Astrocyte of the spinal cord (primary cell): ENCODE measurements at places on chromosomes 6 and 20.
A peak's percentile ranks its signal among the peaks of the same experiment; 100 is the strongest.

GRCh38 chr20:50310673-50311051 lies 120.0 kb downstream of the CEBPB start:
- no peak for DNase-seq

DNA sequence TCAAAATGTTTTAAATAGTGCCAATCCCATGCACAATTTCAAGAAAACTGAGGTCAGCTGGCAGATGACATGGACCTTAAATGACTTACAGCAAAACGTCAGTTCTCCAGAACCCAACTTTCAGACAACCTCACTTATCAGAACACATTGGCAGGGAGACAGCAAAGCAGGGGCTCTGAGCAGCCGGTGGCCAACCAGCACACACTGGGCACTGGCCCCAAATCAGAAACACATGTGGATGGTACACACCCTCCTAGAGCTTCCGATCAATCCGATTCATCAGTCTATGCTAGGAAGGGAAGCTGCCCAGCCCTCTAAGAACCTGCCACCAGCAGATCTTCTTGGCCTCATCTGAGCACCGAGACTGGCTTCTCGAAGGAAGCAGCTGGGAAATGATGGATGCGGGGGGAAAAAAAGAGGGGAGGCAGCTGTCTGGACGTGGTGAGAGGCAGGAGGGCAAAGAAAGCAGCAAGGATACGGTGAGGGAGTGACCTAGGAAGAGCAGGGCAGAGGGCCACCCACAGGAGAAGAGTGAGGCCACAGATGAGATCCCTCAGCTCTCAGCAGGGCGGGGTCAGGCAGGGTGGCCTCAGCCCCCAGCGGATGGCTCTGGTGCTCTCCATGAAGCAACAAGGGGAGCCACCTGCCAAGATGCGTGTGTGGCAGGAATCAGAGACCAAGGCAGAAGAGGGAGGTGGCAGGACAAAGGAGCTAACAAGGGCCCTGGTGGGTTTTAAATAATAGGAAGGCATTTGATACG lies 32.9 kb downstream of the TAF4 start:
- no peak for DNase-seq

GRCh38 chr20:45828589-45828988 lies 1.5 kb upstream of the TNNC2 start:
- DNase-seq: no peak

DNA sequence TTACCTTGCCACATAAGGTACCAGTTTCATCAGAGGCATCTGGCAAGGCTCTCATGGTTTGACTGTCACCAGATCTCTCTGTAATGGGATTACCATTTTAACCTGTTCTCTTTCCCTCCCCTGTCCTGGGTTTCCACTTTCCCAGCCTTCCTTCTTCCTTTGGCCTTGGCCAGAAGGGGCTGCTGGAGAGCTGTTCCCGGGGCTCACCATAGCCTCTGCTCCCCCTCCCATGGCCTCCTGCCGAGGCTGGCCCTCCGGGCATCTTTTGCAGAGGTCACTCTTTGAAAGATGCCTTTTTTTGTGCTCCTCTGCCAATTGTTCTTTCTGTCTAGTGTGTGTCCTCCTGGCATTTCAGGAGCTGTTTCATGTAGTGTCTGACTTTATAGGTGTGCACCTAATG lies 100.7 kb upstream of the SCP2D1 start:
- DNase-seq: no peak

GRCh38 chr6:130906736-130907381 lies 79.7 kb downstream of the SMLR1 start:
- peak; percentile 73 for DNase-seq

DNA sequence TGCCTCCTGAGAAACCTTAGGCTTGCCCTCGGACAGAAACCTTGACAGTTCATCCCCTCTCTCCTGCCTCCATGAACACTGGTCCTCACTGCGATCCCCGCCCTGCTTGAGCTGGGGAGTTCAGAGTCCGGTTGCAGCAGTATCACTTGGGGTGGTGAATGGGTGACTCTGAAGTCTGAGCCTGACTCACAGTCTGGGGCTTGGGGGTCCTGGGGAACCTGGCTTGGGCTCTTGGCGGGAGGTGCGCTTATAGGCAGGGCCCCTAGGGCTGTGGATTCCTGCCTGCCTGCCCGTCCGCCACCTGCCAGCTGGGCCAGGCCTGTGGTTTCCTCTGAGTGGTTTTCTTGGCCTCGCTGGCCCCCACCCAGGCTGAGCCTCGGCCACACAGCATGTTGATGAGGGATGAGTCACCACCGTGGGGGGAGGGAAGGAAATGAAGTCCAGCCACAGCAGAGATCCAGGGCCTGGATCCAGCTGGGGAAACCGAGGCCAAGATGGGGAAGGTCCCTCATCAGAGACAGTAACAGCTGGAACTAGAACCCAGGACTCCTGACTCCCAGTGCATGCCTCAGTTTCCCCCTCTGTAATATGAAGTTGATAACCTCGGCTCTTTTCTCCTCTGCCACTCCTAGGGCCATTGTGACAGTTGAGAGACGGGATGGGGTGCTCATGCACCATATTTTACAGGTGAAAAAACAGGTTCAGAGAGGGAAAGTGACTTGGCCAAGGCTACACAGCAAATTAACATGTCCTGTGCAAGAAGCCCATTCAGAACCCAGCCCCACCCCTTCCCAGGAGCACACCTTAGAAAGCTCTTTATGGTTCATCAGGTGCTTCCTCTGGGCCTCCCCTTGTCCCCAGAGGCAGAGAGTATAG lies 9.2 kb downstream of the FOXS1 start:
- DNase-seq: peak; percentile 96

DNA sequence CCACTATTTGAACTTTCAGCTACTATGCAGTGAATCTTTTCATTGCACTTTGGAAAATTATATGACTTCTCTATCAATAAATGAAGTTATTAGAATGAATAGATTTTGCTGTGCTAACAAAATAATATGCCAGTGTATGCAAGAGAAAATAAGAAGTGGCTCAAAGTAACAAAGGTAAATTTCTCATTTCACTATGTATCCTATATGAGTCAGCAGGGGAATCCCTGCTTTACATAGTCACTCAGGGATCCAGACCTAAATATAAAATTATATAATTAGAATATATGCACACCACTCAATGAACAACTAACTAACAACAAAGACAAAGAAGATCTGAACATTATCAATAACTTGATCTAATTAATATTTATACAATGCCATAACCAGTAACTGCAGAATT lies 390.8 kb upstream of the IRAK1BP1 start:
- DNase-seq: no peak

DNA sequence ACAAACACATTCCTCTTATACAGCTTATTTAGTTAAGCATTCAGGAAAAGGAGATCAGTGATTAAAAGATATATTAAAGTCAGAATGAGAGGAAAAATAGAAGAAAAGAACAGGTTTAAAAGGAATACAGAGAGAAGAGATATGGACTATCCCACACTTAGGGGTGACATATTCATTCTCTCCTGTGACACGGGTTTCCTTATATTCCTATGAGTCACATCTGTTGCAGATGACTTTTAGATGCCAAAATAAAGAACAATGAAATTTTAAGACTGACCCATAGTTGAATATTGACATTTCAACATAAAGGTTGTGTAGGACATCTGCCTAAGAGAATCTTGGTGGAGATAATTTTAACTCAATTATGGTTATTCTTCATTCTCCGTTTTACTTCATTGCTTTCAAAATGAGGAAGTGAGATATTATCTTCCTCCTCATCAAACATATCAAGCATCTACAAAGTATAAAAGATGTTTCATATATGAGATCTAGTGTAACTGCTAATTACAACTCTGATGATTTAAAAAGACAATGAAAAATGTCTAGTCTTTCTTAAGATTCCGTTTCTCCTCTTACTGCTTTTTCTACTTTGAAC lies 1336.7 kb upstream of the CITED2 start:
- no peak for DNase-seq

DNA sequence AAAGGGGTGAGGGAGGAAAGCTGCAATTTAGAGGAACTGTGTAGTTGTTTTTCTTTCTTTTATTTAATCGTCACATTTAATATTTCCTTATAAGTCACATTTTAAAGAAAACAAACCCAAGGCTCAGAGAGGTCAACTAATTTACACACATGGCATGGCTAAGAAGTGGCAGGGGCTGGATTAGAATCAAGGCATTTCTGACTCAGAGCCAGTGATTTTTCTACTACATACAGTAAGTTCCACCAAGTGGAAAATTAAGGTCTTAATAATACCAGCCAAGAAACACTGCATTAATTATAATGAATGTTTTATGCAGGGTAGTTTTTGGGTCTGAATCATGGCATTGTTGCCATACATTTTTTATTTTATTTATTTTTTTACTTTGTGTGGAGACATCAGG lies 607.7 kb upstream of the CITED2 start:
- DNase-seq: no peak

DNA sequence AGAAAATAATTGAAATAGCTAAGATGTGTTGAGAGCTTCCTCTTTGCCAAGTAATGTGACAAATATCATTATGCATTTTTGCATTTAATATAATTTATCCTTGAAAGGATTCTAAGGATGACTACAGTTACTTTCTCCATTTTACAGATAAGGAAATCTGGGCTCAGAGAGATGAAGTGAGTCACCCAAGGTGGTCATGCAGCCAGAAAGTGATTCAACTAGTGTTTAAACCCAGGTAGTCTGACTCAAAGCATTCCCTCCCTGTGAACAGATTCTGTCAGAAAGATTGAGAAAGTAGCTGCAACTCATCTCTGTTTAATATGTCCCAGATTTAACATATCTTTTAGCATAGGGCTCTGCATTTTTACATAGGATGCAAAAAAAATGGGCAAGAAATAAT lies 28.1 kb downstream of the NRSN1 start:
- DNase-seq: peak; percentile 0

GRCh38 chr20:19141998-19142397 lies 70.4 kb upstream of the SLC24A3 start:
- no peak for DNase-seq

GRCh38 chr6:31180500-31180899 lies 10.0 kb upstream of the POU5F1 start:
- peak; percentile 71 for DNase-seq

GRCh38 chr6:43054206-43054943 lies 724 bp upstream of the CUL7 start:
- DNase-seq: peak; percentile 12

- DNase-seq: peak; percentile 56
These were observed 19.3 kb downstream of the JARID2 start for GRCh38 chr6:15264902-15265761.

DNA sequence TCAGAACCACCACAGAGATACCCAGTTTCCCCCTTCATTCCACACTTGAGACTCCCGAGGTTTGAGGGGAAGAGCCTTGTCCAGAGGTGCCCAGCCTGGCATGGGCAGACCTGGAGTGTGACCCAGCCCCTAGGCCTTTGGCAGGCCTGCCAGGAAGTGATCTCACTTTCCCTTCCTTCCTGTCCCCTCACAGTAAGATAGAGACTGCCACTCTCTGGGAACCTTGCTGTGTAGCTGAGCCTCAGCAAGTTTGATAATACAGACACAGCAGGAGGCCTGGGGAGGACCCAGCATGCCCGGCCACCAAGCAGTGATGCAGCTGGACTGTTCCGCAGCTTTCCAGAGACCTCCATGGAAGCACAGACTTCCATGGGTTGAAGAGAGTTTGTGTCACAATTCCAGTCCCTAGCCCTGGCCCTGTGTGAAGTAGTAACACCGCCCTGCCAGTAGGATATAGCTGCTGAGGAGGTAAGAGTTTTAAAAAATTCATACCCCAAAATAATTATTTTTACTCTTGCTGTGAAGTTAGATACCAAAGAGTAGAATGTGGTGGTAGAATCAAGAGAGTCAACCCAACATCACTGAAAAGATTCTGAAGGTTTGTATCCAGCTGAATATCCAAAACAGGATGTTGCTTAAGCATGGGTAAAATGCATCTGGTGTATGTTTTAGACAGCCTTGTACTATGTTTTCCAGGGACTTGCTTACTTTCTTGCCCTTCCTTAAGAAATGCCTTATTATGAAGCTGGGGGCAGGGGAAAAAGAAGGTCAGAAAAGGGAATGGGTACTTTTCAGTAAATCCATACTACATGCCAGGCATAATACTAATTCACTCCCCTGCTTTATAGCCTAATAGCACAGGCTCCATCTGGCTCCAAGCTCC lies 16.3 kb downstream of the PKIG start:
- DNase-seq: no peak

DNA sequence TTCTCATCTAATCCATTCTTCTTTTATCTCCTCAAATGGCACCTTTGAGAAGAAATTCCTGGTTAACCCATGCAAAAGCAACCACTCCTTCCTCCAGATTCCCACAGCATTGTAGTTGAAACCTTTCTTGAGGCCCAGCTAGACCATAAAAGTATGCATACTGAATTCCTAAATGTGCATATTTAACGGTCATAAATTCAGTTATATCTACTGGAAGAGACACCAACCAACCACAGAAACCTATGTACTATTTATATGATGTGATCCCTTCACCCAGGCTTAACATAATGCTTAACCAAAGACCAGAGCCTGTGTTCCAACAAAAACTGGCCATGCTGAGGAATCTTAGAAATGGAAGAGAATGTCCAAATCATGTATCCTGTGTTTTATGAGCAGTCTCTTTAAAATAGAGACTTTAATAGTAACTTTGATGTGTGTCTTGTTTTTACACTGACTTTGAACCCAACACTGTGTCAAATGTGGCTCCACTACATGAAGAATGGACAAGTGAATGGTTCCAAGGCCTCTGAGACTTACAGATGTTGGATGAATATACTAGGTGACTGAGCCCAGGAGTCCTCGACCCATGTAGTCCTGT lies 11.4 kb upstream of the TAF8 start:
- DNase-seq: peak; percentile 87

GRCh38 chr6:12344961-12345693 lies 55.0 kb downstream of the EDN1 start:
- DNase-seq: no peak

GRCh38 chr6:123211777-123212545 lies 215.9 kb downstream of the CLVS2 start:
- no peak for DNase-seq

- no peak for DNase-seq
These were observed 284.9 kb upstream of the NRSN1 start for GRCh38 chr6:23841116-23841515.

DNA sequence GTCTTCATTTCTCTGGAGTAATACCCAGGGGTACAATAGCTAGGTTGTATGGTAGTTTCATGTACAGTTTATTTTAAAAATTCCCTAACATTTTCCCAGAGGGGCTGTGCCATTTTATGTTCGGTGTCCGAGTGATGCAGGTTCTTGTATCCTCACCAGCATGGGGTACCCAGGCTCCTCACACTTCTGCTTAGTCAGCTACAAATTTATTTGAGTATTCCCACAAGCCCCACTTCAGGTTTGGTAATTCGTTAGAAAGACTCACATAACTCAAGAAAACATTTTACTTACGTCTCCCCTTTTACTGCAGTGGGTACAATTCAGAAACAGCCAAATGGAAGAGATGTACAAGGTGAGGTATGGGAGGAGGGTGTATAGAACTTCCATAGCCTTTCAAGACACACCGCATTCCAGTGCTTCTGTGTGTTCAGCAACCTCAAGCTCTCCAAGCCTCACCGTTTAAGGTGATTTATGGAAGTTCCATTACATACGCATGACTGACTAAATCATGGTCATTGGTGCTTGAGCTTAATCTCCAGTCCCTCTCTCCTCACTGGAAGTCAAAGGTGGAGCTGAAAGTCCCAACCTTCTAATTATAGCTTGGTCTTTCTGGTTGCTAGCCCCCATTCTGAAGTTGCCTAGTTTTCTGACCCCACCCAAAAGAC lies 18.1 kb downstream of the RIPK1 start:
- no peak for DNase-seq

GRCh38 chr6:53033764-53034163 lies 31.4 kb upstream of the FBXO9 start:
- peak; percentile 59 for DNase-seq

GRCh38 chr20:61115364-61116065 lies 136.5 kb upstream of the CDH4 start:
- DNase-seq: no peak

GRCh38 chr6:142725024-142725770 lies 219.8 kb downstream of the HIVEP2 start:
- no peak for DNase-seq
